ENCODE measurements at places on chromosomes 13 and 19.

DNA sequence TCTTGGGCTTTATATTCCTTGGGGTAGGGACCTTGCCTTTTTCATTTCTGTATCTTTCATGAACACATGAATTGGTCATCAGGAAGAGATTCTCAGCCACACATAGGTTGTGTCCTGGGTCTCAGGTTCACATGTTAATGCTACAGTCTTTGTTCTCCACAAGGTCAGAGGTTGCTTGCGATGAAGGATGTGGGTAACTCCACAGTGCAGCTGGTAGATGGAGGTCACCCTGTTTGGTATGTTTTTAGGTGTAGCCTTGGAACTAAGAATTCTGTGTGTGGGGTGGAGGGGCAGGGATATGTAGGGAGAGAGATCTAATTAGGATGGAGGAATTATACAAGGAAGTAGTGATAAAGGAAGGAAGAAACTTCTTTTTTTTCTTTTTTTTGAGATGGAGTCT lies 23.2 kb downstream of the CEACAM1 start:
- no peak for DNase-seq

DNA sequence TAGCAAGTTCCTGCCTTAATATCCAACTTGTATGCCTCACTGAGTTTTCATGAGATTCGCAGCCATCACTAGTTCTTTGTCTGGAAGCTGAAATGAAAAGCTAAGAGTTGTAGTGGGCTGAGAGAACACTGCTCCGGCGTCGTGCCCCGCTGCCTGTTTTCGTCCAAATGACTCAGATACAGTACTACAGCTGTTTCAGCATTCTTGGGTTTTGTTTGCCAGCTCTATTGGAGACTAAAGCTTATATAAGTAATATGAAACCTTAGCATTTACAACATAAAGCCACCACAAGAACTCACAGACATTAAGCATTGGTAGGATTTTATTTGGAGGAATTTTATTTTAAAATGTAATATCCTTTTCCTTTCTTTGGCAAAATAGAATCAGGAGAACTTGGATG lies 299.7 kb downstream of the DLEU7 start:
- peak; percentile 42 for DNase-seq

- DNase-seq, result peak; percentile 62
These were observed 163.0 kb downstream of the EFNB2 start for GRCh38 chr13:106372199-106373155.

DNA sequence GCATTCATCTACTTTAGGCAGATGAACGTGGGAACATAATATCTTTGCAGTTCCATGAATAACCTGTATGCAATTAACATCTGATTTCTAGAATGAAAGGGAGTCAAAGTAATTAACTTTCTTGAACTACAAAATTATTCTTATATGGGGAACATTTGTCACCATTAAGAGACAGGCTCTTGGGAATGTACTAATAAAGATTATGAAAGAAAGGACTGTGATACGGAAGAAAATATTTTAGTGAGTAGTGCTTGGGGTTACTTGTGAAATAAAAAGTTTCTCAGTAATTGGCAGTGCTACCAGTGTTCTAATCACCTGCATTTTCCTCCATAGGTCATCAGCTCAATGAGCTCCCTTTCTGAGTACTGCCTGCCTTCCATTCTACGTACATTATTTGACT lies 85.4 kb downstream of the FRY start:
- no peak for DNase-seq
